ENCODE measurements at places on chromosomes 16 and 17.
A peak's percentile ranks its signal among the peaks of the same experiment; 100 is the strongest.

DNA sequence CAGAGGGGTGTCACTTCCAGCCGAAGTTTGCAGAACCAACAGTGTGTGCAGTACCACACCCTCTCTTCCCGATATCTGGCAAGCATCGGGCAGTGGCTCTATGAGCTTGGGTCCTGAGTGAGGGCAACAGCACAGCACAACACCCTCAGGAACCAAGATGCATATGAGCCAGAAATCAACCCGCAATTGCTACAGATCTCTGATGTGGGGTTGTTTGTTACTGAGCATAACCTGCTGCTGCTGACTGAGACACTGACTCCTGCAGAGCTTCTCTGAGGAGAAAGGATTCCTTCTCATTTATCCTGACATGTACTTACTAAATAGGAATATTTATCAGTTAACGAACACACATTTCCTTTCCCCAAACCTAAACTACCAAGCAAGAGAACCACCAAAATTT lies 218.3 kb downstream of the RBFOX3 start:
- DNase-seq, result no peak

DNA sequence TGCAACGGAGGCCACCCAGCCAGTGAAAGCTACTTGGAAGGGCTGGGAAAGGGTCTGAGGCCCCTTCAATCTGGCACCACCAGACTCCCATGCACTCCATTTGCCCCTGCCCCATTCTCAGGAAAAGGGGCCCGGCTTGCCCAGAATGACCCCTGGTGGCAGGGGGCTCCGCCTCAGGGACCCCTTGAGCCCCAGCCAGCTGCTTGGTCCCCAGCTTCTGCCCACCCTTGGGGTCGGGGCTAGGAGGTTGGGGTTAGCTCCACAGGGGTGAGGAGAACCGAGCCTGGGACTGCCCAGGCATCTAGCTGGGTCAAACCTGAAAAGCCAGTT lies 1.3 kb downstream of the RHBDF1 start:
- no peak for DNase-seq

DNA sequence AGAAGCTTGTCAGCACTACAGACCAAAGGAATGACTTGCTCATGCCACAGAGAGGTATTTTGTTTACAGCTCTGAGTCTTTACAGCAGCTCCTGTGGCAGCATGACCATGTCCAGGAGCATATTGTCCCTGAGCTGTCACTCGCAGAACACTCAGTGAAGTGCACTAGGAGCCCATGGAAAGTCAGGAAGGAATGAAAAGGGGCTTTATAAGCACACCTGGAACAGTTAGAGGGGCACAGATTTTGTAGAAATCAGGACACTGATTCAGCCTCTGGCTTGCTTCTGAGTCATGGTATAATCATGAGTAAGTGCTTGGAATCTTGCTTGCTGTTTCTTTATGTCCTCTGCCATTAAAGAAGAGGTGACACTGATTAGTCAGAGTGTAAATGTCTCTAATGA lies 41.0 kb downstream of the TADA2A start:
- no peak for DNase-seq

DNA sequence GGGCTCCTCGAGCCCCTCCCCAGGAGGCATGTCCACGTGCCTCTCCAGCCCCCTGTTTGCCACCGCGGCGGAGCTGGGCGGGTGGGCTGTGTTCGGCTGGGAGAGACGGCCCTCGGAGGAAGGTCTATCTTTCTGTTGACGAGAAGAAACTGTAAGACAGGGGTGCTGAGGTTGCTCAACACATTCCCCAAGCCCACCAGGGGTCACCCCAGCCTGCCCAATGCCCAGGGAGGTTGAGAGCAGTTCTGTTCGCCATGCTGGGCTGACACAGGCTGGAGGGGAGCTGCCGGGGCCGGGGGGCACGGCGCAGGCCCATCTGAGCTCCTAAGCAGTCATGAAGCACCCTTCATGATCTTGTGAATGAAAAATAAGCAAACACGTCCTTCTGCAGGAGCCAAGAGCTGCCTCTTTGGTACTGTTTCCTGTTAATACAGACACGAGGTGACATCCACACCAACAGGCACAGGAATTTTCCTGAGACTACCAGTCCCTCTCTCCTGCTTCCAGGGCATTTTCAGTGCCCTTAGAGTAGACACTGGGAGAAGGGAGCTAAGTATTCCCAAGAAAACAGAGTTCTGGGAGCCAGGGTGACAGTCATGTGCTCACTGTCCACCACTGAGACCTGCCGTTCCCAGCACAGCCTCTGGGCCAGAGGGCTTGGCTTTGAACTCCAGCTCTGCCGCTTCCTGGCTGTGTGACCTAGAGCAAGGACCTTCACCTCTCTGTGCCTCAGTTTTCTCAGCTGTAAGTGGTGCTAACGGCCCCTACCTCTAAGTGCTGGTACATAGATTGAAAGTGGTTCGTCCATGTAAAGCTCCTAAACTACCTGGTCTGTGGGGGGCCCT lies 9.2 kb downstream of the UBALD2 start:
- no peak for DNase-seq

DNA sequence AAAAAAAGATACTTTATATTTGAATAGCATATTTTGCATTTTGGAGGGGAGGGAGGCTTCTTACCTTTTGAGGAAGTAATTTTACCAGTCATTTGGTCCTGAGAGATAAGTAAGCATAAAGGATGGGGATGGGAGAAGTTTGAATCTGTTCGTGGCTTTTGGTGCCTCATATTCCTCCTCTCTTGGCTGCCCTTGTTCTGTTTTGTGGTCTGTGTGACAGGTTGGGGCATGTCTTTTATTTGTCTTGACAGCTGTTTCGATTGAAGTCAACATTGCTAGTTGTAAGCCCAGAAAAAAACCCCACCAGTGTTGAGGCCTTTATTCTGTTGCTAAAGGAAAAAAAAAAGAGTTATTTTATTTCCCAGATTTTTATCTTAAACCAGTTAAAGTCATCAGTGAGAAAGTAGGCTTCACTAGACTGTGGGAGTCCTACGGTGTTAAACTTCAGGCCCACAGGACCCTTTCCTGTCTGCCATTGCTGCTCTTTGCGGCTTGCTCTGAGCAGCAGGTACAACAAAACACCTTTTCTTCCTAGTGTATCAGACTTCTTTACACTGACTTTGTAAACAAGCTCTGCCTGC lies 11.4 kb downstream of the SLC7A6 start:
- DNase-seq, result no peak

- no peak for DNase-seq
Observed at GRCh38 chr16:26857371-26857770, 209.4 kb upstream of the C16orf82 start.

- no peak for DNase-seq
Observed at GRCh38 chr17:47733674-47734410, 806 bp downstream of the TBX21 start.

DNA sequence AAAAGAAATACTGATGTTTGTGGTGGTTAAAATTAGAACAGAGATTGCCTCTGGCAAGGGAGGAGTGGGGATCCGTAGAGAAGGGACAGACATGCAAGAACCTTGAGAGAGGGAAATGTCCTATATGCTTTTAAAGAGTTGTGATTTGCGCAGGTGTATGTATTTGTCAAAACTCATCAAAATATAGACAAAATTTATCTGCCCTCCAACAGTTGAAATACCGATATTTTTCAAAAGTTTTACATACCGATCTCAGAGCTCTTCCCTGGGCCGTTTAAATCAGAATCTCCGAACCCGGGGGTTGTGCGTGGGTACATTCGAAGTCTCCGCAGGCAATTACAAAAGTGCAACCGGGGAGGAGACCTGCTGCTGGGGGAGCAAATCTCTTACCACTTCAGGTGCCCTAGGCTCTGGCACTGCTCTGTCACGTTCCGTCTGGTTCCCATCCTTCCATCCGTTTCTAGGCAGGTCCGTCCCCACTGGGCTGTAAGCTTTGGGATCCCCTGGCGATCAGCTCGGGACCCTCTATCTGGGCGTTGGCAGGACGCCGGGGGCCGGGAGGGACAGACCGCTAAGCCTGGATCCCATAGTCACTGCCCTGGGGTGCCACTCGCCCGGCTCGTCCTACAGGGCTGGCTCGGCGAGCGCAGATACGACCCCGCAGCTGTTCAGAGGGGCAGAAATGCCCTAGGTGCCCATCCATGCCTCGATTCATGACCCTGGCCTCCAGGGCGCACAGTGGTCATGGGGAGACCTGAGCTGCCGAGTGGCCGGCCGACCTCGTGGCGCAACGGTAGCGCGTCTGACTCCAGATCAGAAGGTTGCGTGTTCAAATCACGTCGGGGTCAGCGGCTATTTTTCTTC lies 4.2 kb downstream of the BORCS6 start:
- peak; percentile 88 for DNase-seq

GRCh38 chr16:63312346-63312745 lies 1276.1 kb upstream of the CDH8 start:
- no peak for DNase-seq

- DNase-seq, result no peak
Observed at GRCh38 chr17:39325528-39326240, 75.7 kb downstream of the FBXL20 start.

DNA sequence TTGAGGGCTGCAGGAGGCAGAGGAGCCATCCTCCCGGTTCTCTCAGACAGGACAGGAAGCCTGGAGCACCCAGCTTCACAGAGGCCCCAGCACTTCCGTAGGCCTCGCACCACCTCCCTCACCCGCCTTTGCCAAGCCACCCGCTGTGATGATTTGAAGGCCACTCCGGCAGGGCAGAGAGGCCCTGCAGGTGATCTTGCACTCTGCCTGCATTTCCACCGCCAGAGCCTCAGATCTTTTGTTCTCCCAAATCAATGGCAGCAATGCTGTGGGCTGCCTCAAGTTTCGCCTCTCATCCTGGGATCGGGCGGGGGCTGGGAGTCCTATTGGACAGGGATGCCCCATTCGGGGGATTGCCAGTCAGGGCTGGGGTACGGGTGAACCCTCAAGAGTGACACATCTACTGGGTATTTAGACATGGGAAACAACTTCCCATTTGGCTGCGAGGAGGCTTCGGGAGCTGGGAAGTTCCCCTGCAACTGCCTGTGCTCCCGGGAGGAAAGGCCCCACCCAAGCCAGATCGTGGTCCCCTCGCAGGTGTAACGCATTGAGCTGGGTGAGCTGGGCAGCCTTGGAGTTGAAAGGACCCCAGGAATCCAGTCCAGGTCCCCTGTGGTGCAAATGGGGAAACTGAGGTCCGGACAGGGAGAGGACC lies 34.8 kb upstream of the PEMT start:
- no peak for DNase-seq

GRCh38 chr16:64481497-64481896 lies 640.4 kb downstream of the CDH11 start:
- DNase-seq, result no peak

DNA sequence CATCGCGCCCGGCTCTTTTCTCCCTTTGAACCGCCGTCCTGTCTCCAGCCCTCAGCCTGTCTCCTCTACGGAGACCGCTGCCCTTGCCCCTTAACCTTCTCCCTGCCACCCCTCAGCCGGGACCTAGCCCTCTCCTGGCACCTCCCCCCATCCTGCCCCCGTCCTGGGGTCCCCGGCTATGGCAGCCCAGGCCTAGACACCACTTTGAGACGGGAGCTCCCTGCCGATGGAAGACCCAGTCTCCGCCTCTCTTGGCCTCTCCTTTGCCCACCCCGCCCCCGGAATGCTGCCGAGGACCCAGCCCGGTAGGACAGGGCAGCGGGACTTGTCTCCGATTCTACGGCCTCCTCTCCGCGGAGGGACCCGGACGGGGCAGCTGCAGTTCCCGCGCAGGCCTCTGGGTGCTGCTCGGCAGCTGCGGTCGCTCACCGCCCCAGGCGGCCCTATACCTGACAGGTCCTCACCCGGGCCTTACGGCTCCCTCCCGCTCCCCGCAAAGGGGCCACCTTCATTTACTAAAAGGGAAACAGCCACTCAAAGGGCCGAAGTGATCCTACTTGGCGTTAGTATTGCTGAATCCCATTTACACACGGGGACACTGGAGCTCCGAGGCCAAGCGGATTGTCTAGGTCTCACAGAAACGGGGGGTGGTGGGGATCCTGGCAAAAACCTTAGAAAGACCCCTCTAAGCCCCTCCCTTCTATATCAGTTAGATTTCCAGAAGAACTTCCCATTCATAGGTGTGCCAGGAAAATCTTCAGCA lies 32.6 kb upstream of the TAC4 start:
- DNase-seq, result peak; percentile 69

- DNase-seq, result no peak
Observed at GRCh38 chr16:1221628-1222552, 3.2 kb downstream of the TPSG1 start.

DNA sequence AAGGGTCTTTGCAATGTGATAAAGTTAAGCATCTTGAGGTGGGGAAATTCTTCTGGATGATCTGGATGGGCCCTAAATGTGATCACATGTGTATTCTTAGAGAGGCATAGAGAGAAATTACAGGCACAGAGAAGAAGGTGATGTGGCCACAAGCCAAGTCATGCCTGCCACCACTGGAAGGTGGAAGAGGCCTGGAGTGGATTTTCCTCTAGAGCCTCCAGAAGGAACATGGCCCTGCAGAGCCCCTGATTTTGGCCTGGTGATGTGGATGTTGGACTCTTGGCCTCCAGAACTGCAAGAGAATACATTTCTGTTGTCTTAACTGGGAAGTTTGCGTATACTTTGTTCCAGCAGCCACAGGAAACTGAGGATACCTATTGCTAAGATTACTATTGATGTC lies 156.9 kb upstream of the CACNG5 start:
- DNase-seq, result no peak

- DNase-seq, result no peak
Observed at GRCh38 chr16:10569621-10570020, 10.8 kb downstream of the EMP2 start.

DNA sequence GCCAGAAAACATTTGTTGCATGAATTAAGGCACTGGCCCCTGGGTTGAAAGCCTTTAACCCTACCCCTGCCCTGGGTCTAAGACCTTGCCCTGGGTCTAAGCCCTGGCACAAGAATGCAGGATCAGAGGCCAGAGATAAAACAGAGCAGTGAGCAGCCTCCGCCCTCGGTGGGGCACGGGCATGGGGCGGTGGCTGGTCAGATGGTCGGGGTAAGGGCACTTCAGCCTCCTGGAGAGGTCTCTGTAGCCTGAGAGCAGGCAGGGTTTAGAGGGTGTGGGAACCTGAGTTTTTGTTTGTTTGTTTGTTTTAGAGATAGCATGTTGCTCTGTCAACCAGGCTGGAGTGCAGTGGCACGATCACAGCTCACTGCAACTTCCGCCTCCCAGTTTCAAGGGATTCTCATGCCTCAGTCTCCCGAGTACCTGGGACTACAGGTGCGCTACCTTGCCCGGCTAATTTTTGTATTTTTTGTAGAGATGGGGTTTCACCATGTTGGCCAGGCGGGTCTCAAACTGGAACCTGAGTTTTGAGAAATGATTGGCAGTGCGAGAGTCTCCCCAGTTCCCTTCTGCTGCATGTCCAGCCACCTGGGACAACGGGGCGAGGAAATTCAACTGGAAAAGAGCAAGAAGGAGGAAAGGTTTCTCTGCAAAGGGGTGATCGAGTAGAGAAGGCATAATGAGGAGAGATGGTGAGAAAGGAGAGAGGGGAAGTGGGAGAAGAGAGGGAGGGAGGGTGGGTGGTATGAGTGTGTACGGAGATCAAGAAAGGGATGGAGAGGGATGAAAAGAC lies 27.7 kb downstream of the TNS4 start:
- no peak for DNase-seq

DNA sequence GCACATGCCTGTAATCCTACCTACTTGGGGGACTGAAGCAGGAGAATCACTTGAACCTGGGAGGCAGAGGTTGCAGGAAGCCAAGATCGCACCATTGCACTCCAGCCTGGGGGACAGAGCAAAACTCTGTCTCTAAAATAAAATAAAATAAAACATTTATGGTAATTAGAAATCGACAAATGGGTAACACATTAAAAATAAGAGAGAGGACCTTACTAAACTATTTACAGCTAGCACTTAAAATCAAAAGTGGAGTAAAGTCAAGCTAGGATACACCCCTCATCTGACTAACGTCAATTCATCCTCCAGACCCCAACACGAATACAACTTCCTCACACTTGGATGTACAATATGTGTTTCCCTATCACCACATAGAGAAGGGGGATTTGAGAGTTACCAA lies 27.8 kb upstream of the RHOT1 start:
- DNase-seq, result no peak
